ENCODE measurements at places on chromosomes 7 and 10. TPM values are rescaled to one million over a fixed set of nuclear protein-coding genes. Genes with fewer than 3 reads are reported as not detected.

DNA sequence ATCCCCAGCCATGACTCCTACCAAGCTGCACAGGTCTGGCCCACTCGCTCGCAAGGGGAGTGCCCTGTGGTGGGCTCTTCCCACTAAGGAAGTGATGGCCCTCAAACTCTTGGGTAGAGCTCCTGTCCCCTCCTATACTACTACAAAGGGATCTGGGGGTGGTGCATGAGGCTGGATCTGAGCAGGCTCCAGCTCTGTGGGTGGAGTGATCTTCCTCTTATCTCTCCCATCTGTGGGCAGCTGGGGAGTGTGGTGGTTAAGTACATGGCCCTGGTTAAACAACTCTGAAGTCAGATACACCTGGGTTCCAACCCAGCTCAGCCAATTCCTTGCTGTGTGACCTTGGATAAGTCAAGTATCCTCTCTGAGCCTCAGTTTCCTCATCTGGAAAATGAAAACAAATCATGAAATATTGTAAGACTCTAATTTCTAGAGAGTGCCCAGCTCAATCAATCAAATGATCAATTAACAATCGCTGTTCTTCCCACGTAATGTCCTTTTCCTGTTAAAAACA, 17.4 kb downstream of the DDIT4 start:
- H3K27ac ChIP-seq, result no peak overlapping the region
- no peaks in the 10 kb centered on the region for H3K36me3 ChIP-seq
- no peak for DNase-seq
- peaks cover 2% of the 10 kb centered on the region for H3K27me3 ChIP-seq

GRCh38 chr7:490461-491291, 29.0 kb downstream of the PDGFA start:
- H3K36me3 ChIP-seq, result peaks cover 2% of the 10 kb centered on the region
- peaks cover 35% of the 10 kb centered on the region for H3K4me1 ChIP-seq
- H3K27me3 ChIP-seq, result peaks cover 7% of the 10 kb centered on the region
- no peak overlapping the region for H3K27ac ChIP-seq
- DNase-seq, result peak; percentile 48

DNA sequence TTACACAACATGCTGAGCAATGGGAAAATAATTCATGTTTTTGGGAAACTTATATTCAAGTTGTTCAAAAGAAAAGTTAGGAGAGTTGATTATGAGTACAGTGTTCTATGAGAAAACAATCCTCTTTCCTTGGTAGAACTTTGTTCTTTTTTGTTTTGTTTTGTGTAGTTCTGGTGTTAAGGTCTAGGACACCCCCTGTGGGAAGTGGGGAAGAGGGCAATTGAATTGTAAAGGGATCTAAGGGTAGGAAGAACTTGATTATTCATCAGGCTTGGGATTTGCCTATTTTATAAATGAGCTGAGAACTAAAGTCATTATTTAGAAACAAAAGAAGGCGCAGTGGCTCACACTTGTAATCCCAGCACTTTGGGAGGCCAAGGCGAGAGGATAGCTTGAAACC, 25.9 kb upstream of the CDK13 start:
- H3K4me1 ChIP-seq, result peaks cover 4% of the 10 kb centered on the region
- no peak overlapping the region for H3K27ac ChIP-seq
- DNase-seq, result no peak
- no peaks in the 10 kb centered on the region for H3K36me3 ChIP-seq
- H3K27me3 ChIP-seq, result no peaks in the 10 kb centered on the region
- no peak overlapping the region for H3K4me3 ChIP-seq

DNA sequence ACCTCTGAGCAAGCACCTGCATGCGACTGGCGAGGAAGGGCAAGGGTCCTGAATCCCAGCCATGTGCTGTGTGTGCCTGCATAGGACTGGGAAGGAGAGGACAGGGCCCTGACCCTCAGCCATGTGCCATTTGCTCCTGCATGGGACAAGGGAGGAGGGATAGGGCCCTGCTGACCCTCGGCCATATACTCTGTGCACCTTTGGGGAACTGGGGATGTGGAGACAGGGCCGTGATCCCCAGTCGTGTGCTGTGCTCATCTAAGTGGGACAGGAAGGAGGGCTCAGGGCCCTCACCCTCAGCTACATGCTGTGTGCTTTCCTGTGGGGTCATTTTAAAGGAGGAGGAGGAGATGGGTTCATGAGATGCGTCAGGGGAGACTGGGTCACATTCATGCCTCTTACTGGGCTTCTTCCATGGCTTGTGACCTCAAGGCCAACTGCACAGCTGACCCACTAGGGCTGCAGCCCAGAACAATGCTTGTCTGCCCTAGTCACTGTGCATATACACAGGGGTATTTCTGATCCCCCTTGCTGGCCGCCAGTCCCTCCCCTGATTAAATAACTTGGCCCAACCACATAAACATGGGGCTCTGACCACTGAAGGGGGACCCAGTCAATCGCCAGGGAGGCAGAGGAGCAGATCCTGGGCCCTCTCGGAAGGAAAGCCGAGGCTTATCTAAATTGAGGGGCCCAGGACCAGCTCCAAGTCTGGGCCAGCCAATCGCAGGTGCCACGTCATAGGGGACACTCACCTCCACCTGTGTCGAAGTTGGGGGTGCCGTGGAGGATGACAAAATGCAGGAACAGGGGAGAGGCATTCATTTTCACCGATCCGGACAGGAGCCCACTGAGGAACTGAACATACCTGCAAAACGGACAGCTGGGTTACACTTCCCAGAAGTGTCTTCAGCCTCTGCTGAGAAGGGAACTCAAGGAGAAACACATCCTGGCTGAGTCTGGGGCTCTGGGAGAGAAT, 167.3 kb downstream of the TNS3 start:
- no peaks in the 10 kb centered on the region for H3K27me3 ChIP-seq
- DNase-seq, result no peak
- peaks cover 53% of the 10 kb centered on the region for H3K36me3 ChIP-seq
- no peak overlapping the region for H3K27ac ChIP-seq

- no peak overlapping the region for H3K4me3 ChIP-seq
- no peaks in the 10 kb centered on the region for H3K27me3 ChIP-seq
- H3K36me3 ChIP-seq, result no peaks in the 10 kb centered on the region
- no peak for DNase-seq
- no peak overlapping the region for H3K27ac ChIP-seq
These were observed 34.2 kb upstream of the LAMB1 start for GRCh38 chr7:108037140-108037539.

- H3K4me1 ChIP-seq, result peaks cover 4% of the 10 kb centered on the region
- H3K4me3 ChIP-seq, result peak overlapping the region; percentile 87
- H3K36me3 ChIP-seq, result no peaks in the 10 kb centered on the region
- peak; percentile 12 for DNase-seq
These were observed 1.8 kb downstream of the SLK start for GRCh38 chr10:103968441-103969391.

GRCh38 chr10:124131172-124131571, 37.8 kb upstream of the CHST15 start:
- no peak overlapping the region for H3K27ac ChIP-seq
- no peak for DNase-seq
- no peaks in the 10 kb centered on the region for H3K27me3 ChIP-seq
- H3K4me1 ChIP-seq, result no peaks in the 10 kb centered on the region

DNA sequence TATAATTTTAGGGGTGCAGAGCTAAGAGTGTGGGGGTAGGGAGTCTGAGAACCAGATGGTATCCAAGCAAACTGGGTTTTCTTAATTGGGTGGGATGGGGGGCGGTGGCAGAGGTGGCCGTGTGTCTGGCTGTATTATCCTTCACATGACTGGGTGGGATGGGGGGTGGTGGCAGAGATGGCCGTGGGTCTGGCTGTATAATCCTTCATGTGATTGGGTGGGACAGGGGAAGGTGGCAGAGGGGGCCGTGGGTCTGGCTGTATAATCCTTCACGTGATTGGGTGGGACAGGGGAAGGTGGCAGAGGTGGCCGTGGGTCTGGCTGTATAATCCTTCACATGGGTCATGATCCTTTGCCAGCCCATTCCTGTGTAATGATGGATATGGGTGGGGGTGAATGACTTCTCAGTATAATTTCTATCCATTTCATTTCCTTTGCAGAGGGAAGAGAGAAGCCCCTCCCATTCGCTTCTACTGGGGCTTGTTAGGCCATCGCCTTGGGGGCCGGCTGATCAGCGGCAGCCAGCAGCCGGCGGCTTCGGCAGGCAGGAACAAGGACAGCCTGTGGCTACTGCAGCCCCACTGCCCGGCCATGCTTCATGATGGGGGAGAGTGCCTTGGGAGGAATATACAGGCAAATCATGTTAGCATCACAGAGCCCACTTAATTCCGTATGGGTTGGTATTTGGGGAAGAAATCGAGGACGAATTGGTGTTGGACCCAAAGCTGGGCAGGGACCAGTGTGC, 179.6 kb upstream of the MKI67 start:
- H3K4me3 ChIP-seq, result no peak overlapping the region
- no peaks in the 10 kb centered on the region for H3K27me3 ChIP-seq
- no peak overlapping the region for H3K27ac ChIP-seq
- H3K4me1 ChIP-seq, result peaks cover 12% of the 10 kb centered on the region

DNA sequence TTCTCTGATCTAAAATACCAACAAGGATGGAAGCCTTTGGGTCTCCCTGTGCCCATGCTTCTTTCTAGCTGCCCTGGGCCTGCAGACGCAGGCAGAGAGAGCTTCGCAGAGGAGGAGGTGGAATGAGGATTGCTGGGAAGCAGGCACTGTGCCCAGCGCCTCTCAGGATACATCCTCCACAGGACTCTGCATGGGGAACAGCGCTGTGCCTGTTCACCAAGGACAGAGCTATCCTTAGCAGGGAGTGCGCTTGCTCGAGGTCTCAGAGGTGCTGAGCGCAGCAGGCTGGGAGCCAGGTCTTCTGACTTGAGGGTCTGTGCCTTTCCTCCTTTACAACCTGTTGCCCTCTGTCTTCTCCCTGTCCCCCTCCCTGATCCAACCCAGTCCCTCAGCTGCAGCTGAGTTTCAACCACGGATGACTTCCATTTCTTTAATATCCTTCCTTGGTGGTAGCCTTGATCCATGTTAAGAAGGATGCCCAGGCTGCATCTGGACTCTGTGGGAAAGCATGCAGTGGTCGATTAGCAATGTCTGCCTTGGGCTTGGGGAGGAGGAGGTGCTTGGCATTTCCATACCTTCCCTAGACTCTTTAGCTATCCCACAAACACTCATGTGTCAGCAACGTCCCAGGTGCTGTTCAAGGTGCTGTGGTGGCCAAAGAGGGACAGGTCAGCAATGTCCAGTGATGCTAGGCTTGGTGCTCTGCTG, 219.6 kb upstream of the GPR26 start:
- H3K27ac ChIP-seq, result no peak overlapping the region
- H3K36me3 ChIP-seq, result no peaks in the 10 kb centered on the region
- H3K4me3 ChIP-seq, result no peak overlapping the region
- H3K27me3 ChIP-seq, result peaks cover 6% of the 10 kb centered on the region
- H3K4me1 ChIP-seq, result no peaks in the 10 kb centered on the region
- DNase-seq, result no peak

GRCh38 chr7:100466653-100467605, 2.9 kb upstream of the SPACDR start:
- H3K4me3 ChIP-seq, result no peak overlapping the region
- H3K27ac ChIP-seq, result peak overlapping the region; percentile 55
- H3K36me3 ChIP-seq, result peaks cover 33% of the 10 kb centered on the region
- no peaks in the 10 kb centered on the region for H3K27me3 ChIP-seq

DNA sequence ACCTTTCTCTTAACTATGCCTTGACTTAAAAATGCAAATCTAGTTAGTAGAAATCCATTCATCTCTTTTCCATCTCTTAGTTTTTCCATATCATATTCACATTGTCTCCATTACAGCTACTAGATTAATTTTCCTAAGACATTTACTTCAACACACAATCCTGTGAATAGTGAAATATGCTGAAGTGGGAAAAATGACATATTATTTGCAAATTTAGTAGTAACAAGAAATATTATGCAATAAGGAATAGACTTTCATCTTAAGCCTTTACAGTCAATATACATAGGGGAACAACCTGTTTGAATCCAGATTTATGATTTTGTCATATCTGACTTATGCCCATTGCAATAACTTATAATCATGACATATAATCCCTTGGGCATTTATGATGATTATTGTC, 277.0 kb upstream of the IMMP2L start:
- H3K27me3 ChIP-seq, result no peaks in the 10 kb centered on the region
- no peaks in the 10 kb centered on the region for H3K4me1 ChIP-seq
- DNase-seq, result no peak
- H3K27ac ChIP-seq, result no peak overlapping the region
- H3K36me3 ChIP-seq, result peaks cover 3% of the 10 kb centered on the region

DNA sequence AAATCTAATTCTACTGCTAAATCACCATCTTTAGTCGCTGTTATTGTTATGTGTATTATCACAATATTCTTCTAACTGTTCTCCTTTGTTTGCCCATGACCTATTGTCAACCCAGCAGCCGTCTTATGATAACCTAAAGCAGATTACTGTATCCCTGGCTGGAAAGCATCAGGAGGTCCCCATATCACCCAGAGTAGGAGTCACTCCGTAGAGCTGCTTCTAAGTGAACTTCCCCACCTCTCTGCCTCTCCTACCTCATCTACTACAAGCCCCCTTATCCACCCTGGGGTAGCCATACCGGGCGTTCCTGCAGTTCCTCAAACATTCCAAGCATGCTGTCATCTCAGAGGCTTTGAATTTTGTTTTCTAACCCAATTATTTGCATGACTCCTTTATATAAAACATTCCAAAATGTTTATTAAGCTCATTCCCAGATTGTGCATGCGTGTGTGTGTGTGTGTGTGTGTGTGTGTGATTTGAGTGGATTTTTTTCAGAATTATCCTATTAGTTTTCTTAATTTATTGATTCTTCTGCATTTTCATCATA, 39.7 kb downstream of the POU6F2 start:
- DNase-seq, result no peak
- no peaks in the 10 kb centered on the region for H3K4me1 ChIP-seq
- H3K4me3 ChIP-seq, result no peak overlapping the region
- no peak overlapping the region for H3K27ac ChIP-seq
- no peaks in the 10 kb centered on the region for H3K36me3 ChIP-seq

GRCh38 chr7:255721-256361, 34.1 kb upstream of the FOXL3 start:
- peaks cover 21% of the 10 kb centered on the region for H3K4me1 ChIP-seq
- H3K4me3 ChIP-seq, result no peak overlapping the region
- DNase-seq, result no peak
- no peak overlapping the region for H3K27ac ChIP-seq
- H3K27me3 ChIP-seq, result no peaks in the 10 kb centered on the region

DNA sequence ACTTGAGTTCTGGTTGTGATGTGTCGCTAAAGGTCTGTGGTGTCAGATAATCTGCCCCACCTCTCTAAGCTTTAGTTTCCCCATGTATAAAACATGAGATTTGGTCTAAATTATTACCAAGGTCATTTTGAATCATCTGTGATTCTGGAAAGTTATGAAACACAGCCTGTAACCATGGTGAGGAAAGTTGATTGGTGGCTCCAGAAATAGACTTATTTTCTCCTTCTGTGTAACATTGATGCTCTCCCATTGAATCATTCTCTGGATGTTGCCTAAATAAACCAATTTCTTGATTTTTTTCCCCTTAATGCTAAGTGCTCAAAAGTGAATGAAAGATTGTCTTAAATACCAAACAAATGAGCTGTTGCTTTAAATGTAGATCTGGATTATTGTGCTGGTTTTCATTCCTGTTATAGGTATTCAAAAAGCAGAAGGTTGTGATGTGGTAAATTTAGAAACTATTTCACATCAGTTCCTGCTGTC, 30.0 kb upstream of the PCGF5 start:
- H3K36me3 ChIP-seq, result no peaks in the 10 kb centered on the region
- H3K4me3 ChIP-seq, result no peak overlapping the region
- H3K27ac ChIP-seq, result no peak overlapping the region
- DNase-seq, result peak; percentile 5

Gene FRMD4A
- polyA plus RNA-seq, result 35.5 TPM

Gene FGFBP3
- 2.1 TPM for polyA plus RNA-seq

Gene SLC18A2
- polyA plus RNA-seq, result 0.24 TPM

Gene AKR1E2
- polyA plus RNA-seq, result 4.1 TPM

Data from muscle of leg (tissue), 16 donors.